ENCODE measurements at places on chromosomes 6 and 20.

DNA sequence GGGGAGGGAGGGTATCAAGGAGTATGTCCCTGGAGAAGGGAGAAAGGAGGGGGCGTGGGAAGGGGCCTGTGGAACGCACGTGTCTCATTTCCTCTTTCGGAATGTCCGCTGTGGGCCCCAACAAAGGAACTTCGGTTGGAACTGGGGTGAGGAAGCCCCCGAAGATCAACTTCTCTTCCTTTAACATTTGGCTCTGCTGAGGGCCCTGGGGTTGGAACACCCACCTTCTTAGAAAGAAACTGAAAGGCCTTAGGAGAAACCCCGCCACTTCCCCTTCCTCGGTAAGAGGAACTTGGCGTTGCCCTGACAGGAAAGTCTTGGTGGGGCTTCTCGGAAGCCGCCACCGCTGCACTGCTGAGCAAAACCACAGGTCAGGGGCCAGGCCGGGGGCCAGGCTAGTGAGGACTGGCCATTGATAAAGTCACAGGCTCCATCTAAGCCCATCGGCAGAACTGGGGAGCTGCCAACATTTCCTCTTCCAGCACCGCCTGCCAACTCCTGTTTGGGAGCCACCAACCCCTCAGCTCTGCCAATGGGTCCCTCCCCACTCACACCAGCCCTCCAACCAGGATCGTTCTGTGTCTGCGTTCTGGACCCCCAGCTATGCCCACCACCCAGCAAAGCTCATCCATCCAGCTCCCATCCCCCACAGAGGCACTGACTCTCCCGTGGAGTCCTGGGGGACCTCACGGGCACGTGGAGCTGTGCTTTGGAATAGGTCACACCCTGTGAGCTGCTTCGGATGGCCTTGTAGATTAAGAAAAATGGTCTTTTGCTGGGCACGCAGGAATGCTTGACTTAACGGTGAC lies 44.8 kb downstream of the FGD2 start:
- no peak for DNase-seq

DNA sequence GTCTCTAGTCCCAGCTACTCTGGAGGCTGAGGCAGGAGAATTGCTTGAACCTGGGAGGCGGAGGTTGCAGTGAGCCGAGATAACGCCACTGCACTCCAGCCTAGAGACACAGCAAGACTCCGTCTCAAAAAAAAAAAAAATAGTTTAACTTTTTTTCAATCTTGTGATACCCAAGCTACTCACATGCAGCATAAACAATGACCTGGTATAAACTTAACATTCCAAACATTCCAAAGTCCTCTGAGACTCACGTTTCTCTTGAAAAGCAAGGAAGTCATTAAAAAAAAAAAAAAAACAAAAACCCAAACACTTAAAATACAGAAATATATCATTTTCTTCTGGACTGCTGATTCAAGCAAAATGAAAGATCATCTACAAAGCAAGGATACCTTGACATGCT lies 14.3 kb downstream of the CRNKL1 start:
- DNase-seq, result peak; percentile 42

GRCh38 chr20:25309395-25310267 lies 61.7 kb downstream of the PYGB start:
- DNase-seq, result peak; percentile 85

GRCh38 chr6:160131636-160132296 lies 10.2 kb downstream of the SLC22A1 start:
- no peak for DNase-seq

GRCh38 chr20:19338960-19339359 lies 126.5 kb downstream of the SLC24A3 start:
- DNase-seq, result no peak

DNA sequence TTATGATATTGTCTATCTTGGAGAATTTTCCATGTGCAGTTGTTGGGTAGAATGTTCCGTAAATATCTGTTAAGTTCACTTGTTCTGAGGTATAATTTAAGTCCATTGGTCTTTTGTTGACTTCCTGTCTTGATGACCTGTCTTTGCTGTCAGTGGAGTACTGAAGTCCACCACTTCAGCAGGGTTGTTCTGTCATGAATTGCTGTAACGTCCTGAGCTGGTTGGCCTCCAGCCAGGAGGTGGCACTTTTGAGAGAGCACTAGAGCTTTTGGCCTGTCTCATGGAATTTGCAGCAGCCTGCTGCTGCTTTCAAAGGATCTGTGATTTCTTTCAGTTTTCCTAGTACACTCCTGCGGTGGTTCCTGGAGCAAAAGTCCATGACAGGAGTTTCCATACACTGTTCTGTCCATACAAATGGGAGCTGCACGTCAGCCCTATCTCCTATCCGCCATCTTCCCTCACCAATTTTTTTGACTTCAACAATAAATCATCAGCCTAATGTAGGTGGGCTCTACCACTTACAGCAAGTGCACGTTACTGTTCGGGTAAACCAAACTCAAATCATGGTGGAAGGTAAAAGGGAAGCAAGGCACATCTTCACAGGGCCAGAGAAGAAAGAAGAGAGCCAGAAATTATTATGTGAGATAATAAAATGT lies 46.9 kb upstream of the TRERF1 start:
- no peak for DNase-seq

- no peak for DNase-seq
Observed at GRCh38 chr6:5569491-5569890, 308.2 kb downstream of the FARS2 start.

DNA sequence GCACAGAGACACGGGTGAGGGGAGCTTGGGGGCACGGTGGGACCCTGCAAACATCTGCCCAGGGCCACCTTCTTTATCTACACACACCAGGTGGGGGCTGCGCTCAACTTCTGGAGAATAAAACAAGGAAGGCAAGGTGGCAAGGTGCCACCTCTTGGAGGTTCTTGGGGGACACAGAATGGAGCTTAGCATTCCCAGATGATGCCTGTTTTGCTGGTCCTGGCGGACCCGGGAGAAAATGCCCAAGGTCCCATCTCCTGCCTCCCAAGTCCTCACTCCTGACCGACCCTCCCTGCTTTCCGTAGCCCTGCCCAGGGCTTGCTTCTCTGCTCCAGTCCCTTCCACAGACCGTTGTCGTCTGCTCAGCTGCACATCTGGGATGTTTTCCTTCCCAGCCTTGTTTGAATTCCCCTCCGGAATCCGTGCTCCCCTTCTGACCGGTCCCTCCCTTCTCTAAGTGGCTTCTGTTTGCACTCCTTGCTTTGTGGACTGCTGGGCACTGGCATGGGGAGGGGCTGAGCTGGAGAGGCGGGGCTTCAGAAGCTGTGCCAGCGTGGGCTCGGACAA lies 13.1 kb downstream of the ITPR3 start:
- no peak for DNase-seq

DNA sequence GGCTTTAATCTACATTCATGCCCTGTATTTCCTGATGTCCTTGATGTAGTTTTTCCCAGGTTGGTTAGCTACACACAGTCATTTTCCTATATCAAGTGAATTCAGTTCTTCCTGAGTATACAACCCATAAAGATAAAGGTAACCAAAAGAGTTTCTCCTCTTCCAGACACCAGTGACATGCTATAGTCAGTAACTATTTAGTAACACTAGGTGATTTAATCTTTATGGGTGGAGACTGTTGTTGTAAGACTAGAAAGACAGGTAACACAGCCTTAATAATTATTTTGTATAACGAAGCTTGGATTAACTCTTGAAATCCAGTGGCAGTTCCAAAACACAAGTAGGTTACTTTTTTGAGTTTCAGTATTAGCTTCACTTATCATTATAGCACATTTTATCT lies 17.6 kb downstream of the MCUR1 start:
- no peak for DNase-seq

DNA sequence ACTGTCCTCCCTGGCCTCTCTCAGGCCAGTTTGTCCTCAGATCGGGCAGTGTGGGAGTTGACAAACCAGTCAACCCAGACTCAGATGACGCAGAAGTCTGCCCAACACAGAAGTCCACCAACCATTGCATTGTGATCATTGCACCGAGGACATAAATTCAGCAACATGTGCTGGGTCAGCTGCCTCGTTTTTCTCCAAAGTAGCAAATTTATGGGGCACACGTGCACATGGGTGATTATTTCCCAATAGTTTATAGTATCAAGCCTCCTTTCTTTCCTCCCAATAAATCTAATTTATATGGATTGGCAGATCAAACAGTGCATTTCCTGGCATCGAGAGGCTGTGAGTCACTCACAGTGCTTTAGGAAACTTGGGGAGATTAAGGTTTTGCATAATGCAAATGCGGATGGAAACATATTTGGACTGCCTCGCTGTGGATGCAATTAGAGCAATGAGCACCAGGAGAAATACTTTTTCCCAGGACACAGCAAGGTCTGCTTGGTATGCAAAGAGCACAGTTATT lies 413.7 kb upstream of the SULF2 start:
- DNase-seq, result no peak

- no peak for DNase-seq
Observed at GRCh38 chr20:51444467-51444866, 98.1 kb downstream of the NFATC2 start.

DNA sequence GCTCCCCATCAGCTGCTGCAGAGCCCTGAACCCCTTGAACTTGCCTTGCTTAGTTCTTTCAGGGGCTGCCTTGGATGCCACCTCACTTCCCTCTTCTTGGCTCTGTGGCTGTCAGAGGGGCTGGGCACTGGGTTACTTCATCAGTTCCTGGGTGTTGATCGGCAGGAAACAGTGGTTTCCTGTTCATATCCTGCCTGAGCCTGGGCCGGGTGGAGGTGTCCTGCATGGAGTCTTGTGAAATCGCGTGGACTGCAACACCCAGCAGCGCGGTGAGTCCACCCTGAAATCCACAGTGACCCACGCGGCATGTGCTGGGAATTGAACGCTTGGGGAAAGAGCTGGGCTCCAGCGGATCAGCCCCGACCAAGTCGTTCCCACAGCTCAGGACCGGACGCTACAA lies 97.5 kb downstream of the CDH26 start:
- no peak for DNase-seq

DNA sequence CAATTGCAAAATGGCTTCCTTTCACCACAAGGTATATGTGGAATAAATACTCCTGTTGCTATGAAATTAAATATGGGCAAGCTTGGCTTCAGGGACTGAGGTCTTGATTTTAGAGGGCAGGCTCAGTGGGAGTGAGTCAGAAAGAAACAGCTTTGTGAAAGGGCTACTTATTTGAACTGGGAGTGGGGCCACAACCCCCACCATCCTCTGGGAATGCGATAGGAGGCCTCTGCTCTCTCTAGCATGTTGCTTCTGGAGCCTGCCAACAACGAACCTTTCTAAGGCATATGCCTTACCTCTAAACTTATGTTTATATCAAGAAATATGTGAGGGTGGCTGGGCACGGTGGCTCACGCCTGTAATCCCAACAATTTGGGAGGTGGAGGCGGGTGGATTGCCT lies 149.7 kb downstream of the LRRC1 start:
- no peak for DNase-seq

DNA sequence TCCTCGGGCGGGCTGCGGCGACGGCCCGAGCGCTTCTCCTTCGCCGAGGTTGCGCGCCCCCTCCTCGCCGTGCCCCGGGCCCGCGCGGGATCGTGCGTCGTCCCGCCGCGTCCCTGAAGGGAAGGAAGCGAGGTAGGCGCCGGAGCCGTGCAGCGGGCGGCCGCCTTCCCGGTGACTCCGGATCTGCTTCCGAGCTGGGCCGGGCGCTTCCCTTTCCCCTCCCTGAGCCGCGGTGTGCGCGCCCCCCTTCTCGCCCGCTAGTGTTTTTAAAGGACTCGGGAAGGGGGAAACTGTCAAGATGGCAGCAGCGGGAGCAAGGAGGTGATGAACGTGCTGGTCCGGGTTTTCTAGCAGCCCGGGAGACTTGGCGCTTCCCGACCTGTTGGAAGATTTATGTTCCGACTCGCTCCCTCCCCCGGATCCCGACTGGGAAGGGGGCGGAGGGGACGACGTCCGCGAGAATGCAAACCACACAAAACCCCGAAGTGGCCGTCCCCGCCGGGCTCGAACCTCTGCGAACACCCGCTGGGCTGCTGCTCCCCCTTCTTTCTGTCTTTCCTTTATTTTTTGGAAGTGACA lies 744 bp upstream of the FOXO3 start:
- DNase-seq, result peak; percentile 75

DNA sequence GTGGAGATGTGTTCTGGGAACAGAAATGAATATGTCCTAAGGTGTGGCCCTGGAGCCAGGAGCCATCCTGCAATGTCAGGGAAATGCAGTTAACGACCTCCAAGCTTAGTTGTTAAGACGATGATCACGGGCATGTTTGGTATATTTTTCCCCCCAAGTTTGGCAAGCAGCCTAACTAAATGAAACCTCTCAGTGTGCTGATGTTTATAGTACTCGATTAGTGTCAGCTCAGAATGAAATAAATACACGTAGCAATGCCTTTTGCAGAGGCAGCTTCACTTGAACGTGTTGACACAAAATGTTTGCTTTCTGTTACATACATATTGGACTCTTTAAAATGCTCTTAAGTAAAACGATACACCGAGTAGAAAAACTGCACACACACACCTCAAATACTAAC lies 76.2 kb upstream of the OLIG3 start:
- no peak for DNase-seq

Measured in ACHN (cell line).